ENCODE measurements at places on chromosomes 3 and 15.

DNA sequence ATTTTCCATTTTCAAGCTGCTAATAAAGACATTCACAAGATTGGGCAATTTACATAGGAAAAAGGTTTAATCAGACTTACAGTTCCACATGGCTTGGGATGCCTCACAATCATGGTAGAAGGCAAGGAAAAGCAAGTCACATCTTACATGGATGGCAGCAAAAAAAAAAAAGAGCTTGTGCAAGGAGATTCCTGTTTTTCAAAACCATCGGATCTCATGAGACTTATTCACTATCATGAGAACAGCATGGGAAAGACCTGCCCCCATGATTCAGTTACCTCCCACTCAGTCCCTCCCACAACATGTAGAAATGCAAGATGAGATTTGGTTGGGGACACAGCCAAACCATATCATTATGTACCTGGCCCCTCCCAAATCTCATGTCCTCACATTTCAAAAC, 202.0 kb downstream of the FNDC3B start:
- no peak for DNase-seq

DNA sequence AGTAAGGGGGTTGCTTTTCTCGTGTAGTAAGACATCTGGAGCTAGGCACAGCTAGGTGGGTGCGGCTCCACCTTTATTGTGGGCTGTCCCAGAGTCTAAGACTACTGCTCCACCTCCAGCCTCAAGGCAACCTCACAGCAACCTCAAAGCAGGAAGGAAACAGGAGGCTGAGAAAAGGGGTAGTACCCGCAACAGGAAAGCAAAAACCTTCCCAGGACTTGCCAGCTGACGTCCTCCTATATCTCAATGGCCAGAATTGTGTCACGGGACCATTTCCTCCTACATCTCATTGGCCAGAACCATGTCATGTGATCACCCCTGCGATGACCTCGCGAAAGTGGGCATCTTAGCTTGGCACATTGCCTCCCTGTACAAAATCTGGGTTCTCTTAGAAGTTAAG, 4.3 kb upstream of the GPR160 start:
- DNase-seq: no peak

DNA sequence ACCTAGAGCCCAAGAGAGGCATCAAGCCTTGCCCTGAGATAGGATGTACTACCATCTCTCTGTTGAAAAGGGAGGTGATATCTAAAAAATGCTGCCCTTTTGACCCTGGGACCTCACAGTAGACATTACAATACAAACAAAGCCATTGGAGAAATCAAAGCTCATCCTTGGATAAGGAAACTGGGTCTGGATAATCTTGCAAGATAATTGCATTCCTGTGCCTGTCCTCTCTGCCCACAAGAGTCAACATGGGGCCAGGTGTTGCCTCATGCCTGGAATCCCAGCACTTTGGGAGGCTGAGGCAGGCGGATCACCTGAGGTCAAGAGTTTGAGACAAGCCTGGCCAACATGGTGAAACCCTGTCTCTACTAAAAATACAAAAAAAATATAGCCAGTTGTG, 57.3 kb upstream of the DLG1 start:
- DNase-seq: no peak

- no peak for DNase-seq
Observed at GRCh38 chr3:150341891-150342290, 66.2 kb upstream of the TSC22D2 start.

- DNase-seq: no peak
Observed at GRCh38 chr15:27530994-27531393, 560.0 kb downstream of the GABRG3 start.

GRCh38 chr15:75051191-75051608, 27.8 kb downstream of the PPCDC start:
- no peak for DNase-seq

DNA sequence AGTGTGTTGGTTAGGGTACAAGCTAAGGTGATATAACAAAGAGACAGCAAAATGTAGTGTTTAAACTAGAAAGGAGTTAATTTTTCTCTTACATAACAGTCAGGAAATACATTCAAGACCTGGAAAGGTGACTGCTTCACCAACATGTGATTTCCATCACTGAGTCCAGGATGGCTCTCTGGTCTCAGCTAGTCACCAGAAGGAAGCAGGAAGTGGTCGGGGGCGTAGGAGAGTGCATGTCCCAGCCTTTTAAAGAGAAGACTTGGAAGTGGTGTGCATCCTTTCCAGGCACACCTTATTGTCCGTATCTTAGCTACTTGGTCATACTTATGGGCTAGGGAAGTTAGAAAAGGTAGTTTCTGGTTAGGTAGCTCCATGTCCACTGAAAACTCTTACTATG, 11.1 kb upstream of the UBE2Q2 start:
- DNase-seq: no peak

DNA sequence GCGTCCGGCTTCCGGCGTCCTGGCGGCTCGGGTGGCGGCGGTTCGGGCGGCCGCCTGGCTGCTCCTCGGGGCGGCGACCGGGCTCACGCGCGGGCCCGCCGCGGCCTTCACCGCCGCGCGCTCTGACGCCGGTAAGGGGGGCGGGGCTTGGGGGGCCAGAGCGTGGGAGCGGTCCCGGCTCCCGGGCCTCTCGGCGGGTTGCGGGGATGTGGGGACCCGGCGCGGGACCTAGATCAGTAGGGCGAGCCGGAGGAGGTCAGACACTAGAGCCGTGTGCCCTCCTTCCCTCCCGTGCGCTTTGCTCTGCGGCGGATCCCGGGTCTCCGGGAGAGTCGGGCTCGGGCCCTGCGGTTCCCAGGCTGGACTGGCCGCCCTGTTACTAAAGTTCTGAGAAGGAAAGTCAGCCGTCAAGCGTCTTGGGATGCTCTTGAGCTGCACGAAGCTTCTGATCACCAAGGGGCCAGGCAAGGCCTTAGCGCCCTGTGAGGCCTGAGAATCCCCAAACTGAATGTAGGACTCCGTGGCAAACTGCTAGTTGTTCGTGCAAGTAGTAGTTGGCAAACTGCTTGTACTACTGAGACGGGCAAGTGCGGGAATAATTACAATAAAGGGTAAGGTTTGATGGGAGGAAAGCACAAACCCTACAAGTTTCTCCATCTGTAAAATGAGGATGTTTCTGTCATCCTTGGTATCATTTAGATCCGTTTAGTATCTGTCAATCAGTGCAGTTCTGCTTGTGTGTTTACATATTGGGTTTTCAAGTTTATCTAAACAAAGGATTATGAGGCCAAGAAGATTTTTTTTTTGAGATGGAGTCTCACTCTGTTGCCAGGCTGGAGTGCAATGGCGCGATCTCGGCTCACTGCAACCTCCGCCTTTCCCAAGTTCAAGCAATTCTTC, 587 bp downstream of the PIGX start:
- no peak for DNase-seq

GRCh38 chr3:134370611-134371531, 3.4 kb downstream of the AMOTL2 start:
- DNase-seq: no peak

DNA sequence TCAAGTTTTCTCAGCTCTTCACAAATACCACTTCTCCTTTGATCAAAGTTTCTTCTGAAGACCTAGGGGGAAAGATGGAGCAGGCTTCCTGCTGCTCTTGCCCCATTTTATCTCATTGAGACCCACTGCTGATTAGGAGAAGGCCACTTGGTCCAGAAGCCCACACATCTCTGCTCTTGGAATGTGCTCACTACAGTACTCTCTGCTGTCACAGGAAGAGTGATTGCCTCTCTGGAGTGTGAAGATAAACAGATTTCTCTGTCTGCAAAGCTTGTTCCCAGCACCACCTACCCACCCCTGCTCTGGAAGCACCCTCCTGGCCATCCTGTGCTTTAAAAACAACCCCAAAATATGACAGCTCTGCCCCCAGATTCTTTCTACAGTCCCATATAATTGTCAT, 41.3 kb upstream of the PRTG start:
- DNase-seq: no peak

- no peak for DNase-seq
Observed at GRCh38 chr3:102237181-102237580, 197.6 kb upstream of the ZPLD1 start.

- no peak for DNase-seq
Observed at GRCh38 chr15:73296609-73297353, 72.0 kb downstream of the HCN4 start.

DNA sequence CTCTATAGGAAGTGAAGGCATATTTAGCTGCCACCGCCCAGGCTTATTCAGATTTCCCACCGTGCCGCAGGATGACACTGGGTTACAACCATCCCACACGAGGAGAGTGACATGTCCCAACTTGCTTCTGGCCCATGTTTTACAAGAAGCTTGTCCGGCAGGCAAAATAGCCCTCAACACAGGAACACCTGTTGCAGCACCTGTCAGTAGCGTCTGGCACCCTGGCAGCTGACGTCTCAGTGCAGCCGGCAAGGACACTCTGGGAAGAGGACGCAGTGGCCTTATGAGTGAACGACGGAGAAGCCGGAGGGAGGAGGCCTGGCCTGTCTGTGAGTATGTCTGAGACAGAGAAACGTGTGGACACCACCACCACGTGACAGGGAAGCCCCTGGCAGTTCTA, 32.1 kb downstream of the FAM174B start:
- DNase-seq: no peak

- DNase-seq: no peak
Observed at GRCh38 chr15:70653426-70653825, 109.9 kb downstream of the UACA start.

DNA sequence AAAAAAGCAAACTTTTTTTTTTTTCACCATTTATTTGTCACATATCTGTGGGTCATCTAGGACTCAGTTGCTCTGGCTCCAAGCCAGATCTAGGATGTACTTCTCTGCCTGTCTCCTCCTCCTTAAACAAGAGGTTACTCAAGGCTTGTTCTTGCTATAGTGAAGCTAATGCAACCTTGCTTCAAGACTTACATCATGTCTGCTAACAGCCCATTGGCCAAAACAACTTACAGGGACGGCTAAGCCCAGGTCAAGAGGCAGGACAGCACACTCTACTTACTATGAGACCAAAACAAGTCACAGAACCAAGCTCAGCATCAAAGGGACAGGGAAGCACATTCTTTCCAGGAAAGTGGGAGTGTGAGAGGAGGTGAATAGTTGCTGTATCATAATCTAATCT, 123.8 kb upstream of the BNIP2 start:
- no peak for DNase-seq

DNA sequence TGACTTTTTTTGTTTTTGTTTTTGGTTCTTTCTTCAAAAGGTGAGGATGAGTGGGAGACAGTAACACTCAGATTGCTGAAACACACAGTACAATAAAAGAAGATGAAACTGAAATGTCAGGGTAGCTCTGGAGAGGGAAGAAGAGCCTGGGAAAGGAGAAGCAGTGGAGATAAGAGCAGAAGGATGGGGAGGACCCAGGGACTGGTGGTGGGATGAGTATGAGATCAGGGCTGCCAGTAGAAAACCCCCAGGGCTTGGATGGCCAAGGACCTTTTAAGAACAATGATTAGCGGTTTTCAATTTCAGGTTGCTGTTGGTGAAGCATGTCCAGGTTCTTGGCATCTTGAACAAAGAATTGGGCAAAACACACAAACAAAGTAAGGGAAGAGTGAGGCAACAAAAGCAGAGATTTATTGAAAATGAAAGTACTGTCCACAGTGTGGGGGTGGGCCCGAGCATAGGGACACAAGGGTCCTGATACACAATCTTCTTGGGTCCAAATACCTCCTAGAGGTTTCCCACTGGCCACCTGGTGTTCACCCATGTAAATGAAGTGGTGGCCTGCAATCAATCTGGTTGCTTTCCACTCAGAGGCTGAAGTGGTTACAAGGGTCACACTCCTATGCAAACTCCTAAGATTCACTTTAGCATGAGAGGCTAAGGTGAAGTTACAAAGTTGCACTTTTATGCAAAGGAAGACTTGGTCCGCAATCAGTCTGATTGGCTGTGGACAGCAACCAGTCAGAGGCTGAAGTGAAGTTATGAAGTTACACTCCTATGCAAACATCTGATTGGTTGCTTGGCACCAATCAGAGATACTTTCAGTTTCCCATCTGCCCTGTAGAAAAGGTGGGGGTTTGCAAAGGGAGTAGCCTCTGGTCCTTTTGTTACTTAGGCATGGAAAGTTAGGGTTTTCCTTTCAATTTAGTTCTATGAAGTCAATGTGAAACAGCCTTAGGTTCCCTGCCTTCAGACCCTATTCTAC, 26.1 kb upstream of the MFSD1 start:
- no peak for DNase-seq

GRCh38 chr3:87053553-87053952, 62.6 kb upstream of the VGLL3 start:
- DNase-seq: no peak

DNA sequence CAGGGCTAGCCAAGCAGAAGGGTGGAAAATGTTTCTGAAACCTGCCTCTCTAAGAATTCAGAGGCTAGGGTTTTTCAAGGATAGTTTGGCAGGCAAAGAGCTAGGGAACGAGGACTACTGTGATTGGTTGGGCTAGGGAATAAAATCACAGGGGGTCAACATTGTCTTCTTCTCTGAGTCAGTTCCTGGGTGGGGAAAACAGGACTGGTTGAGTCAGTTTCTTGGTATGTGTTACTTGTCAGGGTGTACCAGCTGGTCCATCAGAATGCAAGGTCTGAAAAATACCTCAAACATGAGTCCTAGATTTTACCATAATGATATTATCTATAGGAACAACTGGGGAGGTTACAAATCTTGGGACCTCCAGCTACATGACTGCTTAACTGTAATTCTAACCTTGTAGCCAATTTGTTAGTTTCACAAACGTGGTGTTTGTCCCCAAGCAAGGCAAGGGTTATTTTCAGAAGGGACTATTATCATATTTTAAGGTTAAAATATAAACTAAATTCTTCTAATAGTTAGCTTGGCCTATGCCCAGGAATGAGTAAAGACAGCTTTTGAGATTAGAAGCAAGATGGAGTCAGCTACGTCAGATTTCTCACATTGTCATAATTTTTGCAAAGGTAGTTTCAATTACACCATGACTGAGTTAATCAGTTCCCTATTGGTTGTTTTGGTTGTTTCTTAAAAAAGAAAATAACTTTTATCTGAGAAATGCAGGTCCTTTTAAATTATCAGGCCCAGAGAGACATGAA, 231.5 kb downstream of the ALCAM start:
- DNase-seq: no peak

DNA sequence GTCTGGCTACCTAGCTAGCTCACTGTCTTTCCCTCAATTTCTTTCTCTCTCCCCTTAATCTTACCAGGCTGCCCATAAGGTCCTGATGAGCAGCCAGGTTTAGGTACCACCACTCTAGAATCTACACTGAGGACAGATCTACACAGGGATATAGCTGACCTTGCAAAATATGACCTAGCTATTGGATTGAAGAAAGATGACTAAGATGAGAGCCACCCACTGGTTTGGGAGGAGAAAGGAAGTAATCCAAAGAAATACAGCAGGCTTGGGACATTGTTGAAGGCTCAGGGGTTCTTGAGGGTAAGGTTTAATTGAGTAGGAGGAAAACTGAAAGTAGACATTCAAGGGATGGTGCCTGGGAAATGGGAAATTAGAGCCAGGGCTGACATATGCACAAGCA, 142.0 kb upstream of the TMC3 start:
- DNase-seq: no peak

GRCh38 chr3:117997201-117998049, 1037.2 kb downstream of the IGSF11 start:
- DNase-seq: no peak

- no peak for DNase-seq
Observed at GRCh38 chr3:159513867-159514380, 474.7 kb upstream of the IL12A start.

GRCh38 chr3:138933981-138934691, 12.8 kb downstream of the FOXL2 start:
- DNase-seq: no peak

- no peak for DNase-seq
Observed at GRCh38 chr3:159263750-159264553, 462.1 kb downstream of the MFSD1 start.

All from activated naive CD8-positive, alpha-beta T cell treated with anti-CD3 and anti-CD28 coated beads, Interleukin-2, amount 50 U/mL, for 16 hours (primary cell).